NCI-H2081 treated with DMSO at 0.1 percent for 48 hours (cell line): ENCODE measurements at places on chromosomes 16 and 17.

GRCh38 chr16:73048292-73049080 is 558 bp upstream of the ZFHX3 start:
- DNase-seq, result no peak

- DNase-seq, result no peak
Observed at GRCh38 chr16:30677931-30678585, 19.8 kb downstream of the FBRS start.

- no peak for DNase-seq
Observed at GRCh38 chr17:40538019-40538935, 27.0 kb downstream of the CCR7 start.

DNA sequence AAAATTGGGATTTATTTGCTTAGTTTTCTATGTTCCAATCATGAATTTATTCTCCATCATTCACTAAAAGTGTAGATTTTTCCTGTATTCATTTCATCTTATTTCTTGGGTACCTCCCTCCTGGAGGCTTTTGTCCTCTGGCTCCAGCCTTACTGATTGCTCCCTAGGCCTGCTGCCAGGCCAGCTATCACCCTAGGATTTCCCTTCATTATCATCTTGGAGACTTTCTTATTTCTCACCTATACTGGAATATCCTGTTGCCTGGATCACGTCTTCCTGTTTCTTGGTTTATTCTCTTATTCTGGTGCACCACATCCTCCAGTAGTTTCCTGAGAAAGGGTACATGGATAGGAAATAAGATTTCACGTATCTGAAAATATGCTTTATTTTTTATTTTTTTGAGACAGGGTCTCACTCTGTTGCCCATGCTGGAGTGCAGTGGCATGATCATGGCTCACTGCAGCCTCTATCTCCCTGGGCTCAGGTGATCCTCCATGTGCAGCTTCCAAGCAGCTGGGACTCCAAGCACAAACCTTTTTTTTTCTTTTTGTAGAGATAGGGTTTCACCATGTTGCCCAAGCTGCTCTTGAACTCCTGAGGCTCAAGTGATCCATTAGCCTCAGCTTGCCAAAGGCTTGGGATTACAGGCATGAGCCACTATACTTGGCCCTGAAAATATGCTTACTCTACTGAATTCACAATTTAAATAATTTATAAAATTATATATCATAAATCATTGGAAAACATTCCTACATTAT is 13.3 kb upstream of the KPNB1 start:
- DNase-seq, result no peak

DNA sequence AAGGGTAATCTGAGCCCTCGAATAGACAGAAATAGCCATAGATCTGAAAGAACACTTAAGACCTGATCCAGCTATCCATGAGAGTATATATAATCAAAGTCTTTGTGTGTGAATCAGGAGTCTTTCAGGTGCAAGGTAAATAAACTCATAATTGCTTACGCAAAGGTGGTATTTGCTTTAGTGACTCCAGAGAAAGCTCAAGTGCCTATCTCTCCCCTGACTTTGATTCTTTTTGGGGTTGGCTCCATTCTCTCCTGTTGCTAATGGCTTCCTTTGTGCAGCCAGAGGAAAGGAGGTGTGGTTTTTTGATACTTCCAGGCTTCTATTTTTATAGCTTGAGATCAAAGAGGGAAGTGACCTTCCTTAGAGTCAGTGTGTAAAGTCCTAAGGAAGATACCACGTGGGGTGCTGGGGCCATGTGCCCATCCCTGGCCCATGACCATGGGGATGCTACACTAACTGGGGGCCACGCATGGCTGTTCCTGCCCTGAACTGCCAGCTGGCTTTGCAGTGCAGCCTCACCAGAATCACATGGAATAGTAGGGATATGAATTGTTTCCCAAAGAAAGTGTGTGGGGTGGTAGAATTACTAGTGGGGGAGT is 45.8 kb downstream of the TENT4B start:
- DNase-seq, result no peak
